ENCODE measurements at places on chromosomes 7 and 10.

GRCh38 chr10:5648494-5649457, 17.6 kb downstream of the ASB13 start:
- DNase-seq, result no peak

GRCh38 chr10:70943841-70944466, 55.6 kb upstream of the PCBD1 start:
- DNase-seq, result no peak

DNA sequence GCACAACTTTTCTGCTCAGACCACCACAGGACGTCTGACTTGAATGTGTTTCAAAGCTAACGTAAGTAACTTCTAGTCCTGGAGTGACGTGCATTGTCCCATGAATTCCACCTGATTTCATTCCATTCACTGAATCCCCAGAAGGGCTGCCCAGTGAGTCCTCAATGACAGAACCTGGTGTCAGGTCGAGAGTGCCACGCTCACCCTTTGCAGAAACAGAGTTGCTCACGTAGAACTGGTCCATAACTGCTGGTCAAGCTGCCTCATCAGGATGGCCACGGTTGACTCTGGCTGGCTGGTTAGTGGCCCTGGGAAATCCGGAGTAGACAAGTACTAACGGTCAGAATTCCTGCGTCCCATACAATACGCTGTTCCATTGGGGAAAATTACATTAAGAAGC, 50.6 kb upstream of the UBE3C start:
- no peak for DNase-seq

DNA sequence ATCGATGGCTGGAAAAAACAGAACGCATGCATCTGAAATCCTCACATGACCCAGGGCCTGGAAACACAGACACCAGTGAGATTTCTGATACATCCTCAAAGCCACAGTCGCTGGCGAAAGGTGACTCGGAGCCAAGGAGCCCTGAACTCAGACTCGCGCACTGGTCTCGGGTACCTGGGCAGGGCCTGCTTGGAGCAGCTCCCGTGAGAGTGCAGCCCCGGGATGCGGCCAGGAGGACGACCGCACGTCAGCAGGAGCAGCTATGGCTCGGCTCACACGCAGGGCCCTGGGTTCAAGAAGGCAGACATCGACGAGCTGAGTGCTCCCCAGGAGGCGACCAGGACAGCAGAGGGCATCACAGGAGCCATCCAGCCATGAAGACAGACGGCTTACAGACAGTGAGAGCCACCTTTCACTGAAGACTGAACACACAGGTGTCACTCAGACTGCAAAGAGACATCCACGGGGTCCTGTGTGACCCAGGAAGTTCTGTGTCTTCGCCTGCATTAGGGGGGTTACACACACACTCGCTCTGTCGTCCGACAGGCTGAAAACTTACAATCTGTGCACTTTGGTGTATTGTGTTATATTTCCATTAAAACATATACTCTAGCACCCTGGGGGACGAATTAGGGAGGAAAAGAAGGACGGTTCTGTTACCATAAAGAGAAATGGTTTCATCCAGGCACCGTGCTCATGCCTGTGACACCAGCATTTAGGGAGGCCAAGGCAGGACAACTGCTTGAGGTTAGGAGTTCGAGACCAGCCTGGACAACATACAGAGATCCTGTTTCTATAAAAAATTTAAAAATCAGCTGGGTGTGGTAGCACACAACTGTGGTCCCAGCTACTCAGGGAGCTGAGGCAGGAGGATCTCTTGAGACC, 227.7 kb downstream of the MAD1L1 start:
- peak; percentile 50 for DNase-seq

GRCh38 chr7:155323001-155323638, 25.4 kb downstream of the INSIG1 start:
- DNase-seq, result no peak

DNA sequence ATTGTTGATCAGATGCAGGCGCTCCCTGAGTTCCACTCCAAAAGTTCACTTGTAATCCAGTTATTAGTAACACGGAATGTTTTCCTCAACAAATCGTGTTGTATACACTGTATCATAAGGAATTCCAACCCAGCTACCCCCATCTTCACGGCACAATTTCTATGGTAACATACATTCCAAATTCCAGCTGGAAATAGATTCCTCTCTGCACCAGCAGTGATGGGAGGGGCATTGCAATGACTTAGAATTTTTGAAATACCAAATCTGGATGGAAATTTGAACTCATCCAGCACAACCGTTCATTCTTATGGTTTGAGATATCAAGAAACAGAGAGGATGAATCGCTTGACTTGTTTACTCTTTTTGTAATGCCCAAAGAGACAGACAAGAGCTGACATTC, 38.9 kb upstream of the RHEB start:
- no peak for DNase-seq

DNA sequence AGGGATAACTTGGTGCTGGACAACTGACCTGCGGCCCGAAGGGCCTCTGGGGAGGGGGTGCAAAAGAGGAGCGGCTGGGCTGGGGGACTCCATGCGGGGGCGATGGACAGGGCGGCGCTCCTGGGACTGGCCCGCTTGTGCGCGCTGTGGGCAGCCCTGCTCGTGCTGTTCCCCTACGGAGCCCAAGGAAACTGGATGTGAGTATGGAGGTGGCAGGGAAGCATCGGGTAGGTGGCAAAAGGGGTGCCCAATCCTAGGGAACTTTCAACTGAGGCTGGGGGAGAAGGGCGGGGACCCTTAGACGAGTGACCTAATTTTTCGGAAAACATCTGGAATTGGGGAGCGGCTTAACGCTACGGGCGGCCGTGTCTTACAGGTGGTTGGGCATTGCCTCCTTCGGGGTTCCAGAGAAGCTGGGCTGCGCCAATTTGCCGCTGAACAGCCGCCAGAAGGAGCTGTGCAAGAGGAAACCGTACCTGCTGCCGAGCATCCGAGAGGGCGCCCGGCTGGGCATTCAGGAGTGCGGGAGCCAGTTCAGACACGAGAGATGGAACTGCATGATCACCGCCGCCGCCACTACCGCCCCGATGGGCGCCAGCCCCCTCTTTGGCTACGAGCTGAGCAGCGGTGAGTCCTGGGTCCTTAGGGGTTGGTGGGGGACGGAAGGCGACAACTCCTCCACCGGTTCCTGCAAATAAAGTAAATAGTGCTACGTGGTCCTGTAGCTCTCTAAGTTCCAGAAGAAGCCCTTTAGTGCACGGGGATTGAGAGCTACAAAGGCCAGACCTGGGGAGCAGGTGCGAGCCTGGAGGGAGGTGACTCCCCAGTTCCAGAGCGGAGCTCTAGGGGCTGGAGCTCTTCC, 622 bp downstream of the WNT16 start:
- DNase-seq, result no peak

GRCh38 chr7:93092757-93093370, 24.9 kb downstream of the SAMD9 start:
- DNase-seq, result no peak

DNA sequence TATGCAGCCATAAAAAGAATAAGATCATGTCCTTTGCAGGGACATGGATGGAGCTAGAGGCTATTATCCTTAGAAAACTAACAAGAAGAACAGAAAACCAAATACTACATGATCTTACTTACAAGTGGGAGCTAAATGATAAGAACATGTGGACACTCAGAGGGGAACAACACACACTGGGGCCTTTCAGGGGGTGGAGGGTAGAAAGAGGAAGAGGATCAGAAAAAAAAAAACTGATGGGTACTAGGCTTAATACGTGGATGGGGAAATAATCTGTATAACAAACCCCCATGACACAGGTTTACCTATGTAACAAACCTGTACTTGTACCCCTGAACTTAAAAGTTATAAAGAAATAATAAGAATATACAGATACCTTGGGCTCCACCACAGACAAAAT, 514.2 kb downstream of the ARL4A start:
- DNase-seq, result no peak

DNA sequence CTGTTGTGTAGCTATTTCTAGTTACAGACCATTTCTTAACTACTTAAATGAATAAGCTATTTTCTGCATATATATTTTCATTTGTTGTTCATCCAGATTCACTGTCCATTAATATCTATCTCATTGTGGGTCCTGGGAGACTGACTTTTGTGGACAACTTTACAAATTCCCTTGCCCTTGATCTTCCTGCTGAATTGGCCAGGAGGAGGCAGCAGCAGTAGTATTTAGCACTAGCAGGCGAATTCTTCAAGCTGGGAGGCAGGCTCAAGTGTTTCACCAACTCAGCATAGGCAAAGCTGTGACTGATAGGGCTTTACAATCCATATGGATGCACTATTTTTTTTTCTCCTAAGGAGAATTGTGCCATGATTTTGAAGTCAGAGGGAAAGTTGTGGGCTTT, 461.0 kb upstream of the NRG3 start:
- no peak for DNase-seq

DNA sequence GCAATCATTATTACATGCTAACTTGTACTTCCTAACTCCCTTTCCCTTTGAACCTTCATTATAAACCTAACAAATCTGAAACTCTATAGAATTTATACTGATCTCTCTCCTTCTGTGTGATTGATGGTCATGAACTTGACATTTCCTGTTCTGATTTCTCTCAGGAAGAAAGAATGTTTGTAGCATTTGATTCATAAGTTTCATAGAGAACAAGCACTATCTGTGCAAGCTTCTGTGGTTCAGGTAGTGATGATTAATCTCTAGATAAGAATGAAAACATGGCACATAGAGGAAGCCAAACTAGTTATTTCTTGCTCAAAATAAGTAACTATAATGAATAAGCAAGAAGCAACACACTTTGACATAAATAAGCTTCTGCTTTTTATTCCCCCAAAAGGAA, 34.2 kb downstream of the TFPI2 start:
- DNase-seq, result no peak

- DNase-seq, result peak; percentile 50
These were observed 44.6 kb downstream of the CFAP46 start for GRCh38 chr10:132897516-132898381.

GRCh38 chr10:14757394-14757793, 17.3 kb downstream of the FAM107B start:
- DNase-seq, result no peak

- no peak for DNase-seq
These were observed 99.5 kb downstream of the CYTH3 start for GRCh38 chr7:6172910-6173295.

GRCh38 chr7:601036-601594, 81.5 kb upstream of the PDGFA start:
- DNase-seq, result no peak

DNA sequence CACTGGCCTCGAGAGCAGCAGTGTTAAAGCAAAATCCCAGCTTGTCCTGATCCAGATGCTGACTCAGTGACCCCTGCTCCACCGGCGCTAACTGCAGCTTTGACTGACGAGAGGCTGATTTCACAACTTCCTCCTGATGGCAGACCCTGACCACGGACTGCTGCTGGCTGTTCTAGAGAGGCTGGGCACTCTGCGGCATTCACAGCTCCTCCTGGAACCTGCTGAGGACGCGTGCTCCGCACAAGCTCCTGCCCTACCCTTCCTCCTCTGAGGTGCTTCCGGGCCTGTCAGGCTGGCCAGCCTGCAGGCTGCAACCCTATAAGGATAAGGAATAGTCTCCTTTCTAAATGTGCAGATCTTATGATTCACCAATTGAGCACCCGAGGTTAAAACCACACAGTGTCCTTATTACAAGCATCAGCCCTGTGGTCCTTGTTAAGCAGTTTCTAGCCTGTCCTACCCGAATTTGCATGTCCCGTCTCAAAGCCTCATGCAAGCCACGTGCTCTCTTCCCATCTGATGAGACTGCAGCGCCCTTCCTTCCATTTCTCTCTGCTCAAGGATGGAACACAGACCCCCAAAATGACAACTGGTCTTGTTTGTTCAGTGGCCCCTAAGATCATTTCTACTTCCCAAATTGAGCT, 35.5 kb upstream of the NCAPG2 start:
- no peak for DNase-seq

DNA sequence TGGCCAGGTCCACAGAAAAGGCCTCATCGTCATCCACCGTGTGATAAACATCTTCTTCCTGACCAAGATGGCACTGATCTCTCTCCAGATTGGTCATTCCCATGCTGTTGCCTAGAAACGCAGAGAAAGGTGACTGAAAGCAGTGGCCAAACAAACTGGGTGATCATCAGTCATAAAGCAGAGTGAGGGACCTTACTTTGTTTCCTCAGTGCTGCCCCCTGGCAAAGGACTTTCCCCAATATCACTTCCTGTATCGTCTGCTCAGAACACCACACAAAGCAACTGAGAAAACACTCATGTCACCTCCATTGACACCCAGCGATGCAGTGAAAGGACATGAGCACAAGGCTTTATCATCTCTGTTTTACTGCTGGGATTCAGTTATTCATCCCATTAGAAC, 40.0 kb upstream of the TM9SF3 start:
- no peak for DNase-seq

DNA sequence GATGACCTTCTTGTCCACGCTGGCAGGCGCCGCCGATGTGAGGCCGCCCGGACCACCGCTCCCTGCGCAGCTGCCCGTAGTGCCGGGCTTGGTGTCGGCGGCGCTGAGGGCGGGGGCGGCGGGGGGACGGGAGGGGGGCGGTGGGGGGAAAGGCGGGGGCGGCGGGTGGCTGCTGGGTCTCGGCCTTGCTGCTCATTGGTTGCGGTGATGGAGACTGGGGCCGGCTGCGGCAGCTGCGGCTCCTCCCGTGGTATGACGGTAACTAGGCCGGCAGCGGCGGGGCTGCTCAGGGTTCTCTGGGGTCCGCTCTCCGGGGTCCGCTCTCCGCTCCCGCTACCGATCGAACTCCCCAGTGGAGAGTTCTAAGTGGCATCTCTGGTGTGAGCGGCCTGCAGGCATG, 1.8 kb upstream of the EFCAB10 start:
- no peak for DNase-seq

DNA sequence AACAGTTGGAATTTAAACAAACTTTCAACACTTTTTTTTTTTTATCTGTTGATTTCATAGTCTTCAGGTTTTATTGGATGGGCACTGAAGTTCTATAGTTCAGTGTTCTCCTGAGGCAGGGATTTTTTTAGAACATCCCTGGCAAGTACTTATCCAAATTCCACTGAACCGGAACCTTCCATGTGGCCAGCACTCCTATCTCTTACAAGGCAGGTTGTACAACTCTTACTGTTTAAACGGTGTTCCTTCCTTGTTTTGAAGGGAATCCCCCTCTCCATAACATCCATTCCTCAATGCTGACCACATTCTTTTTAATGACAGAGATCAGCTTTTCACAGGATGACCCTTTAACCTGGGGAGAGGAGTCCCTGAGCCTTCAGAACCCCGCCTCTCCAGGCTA, 238.9 kb upstream of the CTBP2 start:
- no peak for DNase-seq

DNA sequence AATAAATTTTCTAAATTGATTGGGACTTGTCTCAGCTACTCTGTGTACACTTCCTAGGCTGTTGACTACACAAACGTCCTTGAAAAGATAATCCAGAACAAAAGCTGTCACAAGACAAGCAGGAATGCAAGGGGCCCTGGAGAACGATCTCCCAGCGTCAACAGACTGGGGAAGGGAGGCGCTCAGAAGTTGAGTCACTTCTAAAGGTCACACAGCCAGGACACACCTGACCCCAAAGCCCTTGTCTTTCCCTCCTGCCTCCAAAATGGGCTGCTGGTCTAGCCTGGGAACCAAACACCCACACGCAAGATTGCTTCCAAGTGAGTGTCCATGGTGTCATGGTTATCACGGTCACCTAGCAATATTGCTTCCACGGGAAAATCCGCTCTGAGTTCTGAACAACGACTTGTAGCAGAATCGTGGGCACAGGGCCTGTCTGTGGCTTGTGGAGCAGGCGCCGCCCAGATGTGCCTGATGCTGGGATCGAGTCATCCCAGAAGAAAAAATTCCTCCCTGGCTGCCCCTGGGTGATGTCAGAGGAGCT, 49.8 kb downstream of the SPOCK2 start:
- DNase-seq, result no peak
